ENCODE measurements at places on chromosomes 7 and 10.

DNA sequence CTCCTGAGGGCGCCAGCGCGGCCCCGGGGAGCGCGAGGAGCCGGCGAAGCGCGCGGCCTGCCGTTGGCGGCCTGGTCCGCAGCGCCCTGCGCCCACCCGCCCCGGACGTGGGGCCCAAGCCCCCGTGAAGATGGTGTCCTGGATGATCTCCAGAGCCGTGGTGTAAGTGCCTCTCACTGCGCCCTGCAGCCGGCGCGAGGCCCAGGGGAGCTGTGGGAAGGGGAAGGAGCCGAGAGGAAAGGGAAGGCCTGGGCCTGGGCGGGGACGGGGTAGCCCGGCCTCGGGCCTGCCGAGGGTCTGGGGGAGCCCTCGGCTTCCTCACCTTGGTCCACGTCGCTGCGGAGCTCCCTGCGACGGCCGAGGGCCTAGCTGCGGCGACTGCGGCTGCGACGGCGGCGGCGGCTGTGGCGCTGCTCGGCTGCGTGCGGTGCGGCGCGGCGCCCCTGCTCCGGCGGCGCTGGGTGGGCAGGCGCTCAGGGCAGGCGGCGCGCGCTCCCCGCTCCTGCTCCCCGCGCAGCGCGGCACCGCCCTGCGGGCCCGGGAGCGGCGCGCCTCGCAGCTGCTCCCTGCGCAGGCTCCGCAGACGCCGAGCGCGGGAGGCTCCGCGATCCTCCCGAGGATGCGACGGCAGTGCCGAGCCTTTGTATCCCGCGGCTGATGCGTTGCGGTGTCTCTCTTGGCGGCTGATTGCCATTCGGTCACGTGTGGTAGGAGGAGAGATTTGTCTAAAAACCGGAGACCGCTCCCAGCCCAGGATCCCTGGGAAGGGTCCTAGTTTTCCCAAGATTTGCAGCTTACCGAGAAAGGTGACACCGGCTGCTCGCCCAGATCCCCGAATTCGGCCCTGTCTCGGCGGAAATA, 445 bp downstream of the REEP3 start:
- DNase-seq = peak; percentile 52

DNA sequence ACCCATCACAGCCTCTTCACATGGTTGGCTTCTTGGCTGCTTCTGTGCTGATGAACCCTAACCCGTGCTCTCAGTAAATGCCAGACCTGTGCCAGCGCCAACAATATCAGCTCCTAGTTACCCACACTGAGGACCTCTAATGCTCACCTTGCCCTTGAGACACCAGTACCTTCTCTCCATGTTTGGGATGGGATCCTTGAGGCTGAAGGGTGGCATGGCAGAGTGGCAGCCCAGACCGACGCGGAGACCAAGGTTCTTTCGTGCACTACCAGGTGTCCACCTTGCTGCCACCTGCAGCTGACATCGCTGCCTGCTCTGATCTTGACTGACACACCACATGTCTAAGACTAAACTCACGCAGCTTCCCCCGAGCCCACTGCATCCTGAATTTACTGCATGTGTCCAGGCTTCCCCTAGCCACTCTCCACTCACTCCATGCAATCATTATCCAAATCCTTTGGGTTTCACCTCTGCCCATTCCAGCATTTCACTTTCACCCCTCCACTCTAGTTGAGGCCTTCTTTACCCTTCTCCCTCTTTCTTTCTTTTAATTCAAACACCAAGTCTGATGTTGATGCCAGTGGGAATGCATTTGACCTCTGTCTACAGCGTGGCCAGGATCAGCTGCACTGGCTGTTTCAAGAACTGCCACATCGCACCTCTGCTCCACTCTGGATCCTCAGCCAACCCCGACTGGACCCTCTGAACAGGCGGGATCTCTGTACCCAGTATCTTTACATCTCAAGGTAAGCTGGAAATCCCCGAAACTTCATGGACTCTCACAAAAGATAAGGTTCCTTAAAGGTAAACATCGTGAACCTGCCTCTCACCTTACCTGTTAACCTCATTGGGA, 294.9 kb downstream of the GLRX3 start:
- no peak for DNase-seq

GRCh38 chr7:128036226-128036940, 5.1 kb upstream of the LRRC4 start:
- DNase-seq = no peak

GRCh38 chr7:91263384-91264045, 718 bp upstream of the FZD1 start:
- no peak for DNase-seq

DNA sequence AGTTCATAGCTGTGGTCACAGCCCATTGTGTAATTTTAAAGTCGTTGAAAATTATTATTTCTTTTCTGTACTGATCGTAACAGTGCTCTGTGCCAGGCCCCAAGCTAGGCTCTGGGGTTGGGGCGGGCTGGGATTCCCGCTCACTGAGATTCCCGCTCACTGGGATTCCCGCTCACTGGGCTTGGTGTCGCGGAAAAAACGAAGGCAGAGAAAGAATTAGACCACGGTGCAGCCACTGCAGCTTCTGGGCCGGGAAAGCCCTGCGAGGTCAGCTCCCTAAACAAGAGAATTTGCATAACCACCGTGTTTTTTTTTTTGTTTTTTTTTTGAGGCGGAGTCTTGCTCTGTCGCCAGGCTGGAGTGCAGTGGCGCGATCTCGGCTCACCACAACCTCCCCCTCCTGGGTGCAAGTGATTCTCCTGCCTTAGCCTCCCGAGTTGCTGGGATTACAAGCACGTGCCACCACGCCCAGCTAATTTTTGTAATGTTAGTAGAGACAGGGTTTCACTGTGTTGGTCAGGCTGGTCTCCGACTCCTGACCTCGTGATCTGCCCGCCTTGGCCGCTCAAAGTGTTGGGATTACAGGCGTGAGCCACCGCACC, 31.2 kb downstream of the FOXK1 start:
- DNase-seq = no peak

DNA sequence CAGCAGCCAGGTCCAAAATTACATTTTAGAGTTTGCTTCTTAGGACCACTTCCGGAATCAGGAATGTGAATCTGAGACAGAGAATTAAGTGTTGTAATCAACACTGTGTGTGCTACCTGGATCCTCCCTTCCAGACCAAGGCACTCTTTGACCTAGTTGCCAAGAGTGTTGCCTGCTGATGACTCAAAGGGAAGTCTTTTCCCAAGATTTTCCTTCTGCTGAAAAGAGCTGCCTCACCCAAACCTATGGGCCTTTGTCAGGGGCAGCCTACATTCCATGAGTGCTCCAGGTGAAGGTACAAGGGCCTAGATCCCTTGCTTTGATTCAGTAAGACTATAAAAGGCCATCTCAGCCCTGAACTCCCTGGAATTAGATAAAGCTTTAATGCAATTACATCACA, 712.5 kb upstream of the ANKRD30A start:
- DNase-seq = no peak

GRCh38 chr10:7892146-7892545, 73.8 kb downstream of the TAF3 start:
- no peak for DNase-seq

- DNase-seq = no peak
These were observed 29.3 kb upstream of the RNF32 start for GRCh38 chr7:156611014-156612010.

DNA sequence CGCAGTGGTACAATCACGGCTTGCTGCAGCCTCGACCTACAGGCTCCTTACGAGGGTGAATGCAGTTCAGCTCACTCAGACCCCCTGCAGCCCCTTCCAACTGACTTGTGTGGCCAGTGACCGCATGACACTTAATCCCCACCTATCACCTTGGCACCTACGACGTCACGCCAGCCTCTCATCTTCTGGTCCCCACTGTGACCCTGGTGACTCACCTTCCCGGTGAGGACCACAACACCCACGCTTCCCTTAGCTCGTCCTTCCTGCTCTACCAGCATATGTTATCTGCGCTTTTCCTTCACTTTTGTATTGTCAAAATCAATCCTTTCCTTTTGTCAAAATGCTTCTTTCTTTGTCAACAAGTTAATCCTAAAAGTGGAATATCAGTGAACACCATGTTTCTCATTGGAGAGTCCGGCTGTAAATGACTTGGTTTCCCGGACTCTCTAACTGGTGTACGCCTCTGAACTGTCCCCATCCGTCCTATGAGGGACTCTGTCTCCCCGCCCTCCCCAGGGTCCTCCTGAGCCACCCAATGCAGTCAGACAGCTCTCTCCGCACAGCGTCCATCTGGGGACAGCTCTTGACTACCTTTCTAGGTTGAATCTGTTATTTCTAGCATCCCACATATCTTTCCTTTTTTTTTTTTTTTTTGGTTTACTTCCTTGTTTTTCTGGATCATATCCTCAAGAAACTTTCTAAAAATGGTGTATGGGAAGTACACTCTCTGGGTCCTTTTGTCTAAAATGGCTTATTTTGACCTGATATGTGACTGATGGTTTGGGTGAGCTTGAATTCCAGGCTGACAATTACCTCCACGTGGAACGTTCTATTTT, 37.3 kb downstream of the CFAP46 start:
- no peak for DNase-seq

DNA sequence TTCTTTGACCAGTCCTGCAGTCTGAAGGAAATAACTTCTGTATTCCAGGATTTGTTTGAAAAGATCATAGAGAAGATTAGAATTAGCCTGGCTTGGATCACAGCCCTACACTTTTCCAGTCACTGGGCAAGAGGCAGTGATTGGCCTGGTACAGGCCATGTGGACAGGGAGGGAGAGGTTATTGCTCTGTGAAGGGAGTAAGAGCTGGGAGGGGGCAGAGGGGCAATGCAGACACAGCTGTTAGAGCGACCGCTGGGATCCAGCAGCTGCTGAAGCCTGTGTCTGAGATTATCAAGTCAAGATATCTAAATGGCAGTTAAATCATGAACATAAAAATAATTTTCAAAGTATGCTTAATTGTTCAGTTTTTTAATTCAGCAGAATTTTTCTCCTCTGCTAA, 257.3 kb downstream of the SDK1 start:
- DNase-seq = no peak

DNA sequence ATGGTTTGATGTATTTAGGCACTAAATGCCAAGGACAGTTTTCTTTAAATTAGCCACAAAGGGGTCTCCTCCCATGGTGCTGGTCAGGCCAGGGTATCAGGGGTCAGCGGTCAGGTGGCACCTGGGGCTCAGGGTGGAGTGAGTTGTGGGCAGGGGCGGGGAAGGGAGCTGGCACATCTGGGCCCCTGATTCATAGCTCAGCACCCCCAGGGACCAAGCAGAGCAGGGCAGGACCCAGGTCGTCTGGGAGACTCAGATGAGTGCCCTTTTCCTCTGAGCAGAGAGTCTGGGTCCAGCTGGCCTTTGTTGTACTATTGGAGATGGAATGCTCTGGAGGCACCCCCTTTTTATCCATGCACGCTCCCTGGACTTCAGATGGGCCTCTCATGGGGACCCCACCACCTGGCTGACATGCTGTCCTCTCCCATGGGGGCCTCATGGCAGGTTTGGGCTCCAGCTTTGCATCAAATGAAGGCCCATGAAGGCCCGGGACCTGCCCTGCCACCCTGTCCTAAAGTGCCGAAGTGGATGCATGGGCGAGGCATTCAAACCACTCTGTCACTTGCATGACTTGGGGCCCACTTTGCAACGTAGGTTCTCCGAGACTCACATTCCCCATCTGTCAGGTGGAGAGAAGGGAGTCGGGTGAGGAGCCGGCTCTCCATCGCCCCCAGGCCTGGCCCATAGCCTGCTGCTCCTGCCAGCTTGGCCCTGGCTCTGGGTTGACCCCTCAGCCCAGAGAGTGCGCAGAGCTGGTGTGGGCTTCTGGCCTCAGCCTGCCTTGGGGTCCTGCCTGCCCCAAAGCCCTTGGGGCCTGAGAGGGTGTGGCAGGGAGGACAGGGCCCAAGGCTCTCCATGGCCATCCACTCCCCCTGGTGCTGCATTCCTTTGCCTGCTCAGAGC, 66.4 kb downstream of the RAMP3 start:
- DNase-seq = no peak

DNA sequence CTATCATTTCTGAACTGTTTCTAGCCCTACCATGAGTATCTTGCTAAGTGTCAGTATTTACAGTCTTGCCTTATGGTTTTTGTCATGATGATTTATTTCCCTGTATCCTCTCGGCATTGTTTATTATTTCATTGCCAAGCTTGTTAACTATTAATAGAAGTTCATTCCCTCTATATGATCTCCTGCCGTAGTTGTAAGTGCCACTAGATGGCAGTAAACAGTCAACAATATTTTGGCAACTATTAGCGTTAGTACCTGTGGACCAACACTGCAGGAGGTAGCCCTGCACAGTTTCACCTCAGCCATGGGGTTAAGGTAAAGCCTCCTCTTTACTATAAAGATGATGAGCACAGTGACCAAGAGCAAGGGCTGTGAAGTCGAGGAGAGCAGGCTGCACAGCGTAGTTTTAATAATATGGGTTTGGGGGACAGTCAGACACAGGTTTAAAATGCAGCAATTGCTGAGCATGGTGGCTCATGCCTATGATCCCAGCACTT, 26.1 kb upstream of the CCNJ start:
- DNase-seq = peak; percentile 7

Data from AG09319 (cell line).